NCI-H460 (cell line): ENCODE measurements at places on chromosomes 1 and 21.

GRCh38 chr1:35726450-35727433 is 8.1 kb upstream of the C1orf216 start:
- peak; percentile 49 for DNase-seq

GRCh38 chr1:9787702-9788101 is 36.1 kb downstream of the CLSTN1 start:
- no peak for DNase-seq

DNA sequence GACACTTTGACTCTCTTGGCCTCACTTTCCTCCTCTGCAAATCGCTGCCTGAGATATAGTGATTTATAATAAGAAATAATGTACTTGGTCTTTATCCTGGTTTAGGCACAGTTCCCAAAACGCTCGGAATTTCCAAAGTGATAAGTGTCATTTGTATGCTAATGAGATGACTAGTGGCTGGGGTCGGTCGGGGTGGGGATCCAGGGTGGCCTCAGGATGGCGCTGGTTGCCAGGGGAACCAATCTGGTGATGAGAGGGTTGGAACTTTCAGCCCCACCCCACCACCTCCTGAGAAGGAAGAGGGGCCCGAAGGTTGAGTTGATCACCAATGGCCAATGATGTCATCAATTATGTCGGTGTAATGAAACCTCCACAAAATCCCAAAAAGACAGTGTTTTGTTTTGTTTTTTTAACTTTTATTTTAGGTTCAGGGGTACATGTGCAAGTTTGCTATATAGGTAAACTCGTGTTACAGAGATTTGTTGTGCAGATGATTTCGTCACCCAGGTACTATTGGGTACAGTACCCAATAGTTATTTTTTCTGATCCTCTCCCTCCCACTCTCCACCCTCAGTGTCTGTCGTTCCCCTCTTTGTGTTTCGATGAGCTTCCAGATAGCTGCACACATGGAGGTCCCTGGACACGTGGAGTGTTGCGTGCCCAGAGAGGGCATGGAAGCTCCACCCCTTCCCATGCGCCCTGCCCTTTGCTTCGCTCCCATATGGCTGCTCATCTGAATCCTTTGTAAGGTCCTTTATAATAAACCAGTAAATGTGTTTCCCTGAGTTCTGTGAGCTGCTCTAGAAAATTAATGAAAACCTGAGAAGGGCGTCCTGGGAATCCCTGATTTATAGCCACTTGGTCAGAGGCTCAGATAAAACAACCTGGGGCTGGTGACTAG is 97.2 kb downstream of the KCNN3 start:
- DNase-seq = no peak

DNA sequence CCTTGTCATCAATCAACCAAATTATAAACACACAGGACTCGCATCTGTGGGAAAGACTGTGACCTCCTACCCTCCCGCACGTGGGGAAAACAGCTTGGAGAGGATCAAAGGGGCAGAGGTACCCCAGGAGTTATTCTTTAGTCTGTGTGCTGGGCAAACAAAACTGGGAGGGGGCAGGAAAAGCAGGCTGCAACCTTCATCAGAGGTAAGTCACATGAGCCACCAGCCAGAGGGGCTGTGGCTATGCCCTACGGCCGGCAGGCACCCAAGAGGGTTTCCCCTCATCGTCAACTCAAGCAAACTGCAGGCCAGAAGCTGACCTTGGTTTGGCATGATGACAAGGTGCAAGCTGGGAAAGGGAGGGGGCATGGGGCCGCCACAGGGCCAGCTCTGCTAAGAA is 12.5 kb downstream of the SMIM12 start:
- no peak for DNase-seq

- no peak for DNase-seq
Measured at GRCh38 chr1:9561429-9561828, 22.2 kb downstream of the SLC25A33 start.
